CD4-positive, alpha-beta T cell treated with Interferon gamma for 1 hour (primary cell): ENCODE measurements at places on chromosomes 12 and 14.

DNA sequence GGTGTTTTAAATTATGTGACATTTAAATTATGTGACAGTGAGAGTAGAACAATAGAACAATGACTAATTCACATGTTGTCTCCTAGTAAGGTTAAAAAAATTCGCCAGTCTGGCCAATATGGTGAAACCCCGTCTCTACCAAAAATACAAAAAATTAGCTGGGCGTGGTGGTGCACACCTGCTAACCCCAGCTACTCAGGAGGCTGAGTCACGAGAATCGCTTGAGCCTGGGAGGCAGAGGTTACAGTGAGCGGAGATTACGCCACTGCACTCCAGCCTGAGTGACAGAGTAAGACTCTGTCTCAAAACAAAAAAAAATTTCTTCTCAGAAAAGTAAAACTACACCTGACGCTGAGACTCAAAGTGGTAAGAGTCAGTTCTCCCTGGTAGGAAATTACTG lies 2.7 kb downstream of the CS start:
- DNase-seq: no peak

- no peak for DNase-seq
These were observed 59.2 kb downstream of the TMEM30B start for GRCh38 chr14:61221906-61222305.

- DNase-seq: no peak
These were observed 11.0 kb upstream of the GSG1 start for GRCh38 chr12:13114251-13115052.

DNA sequence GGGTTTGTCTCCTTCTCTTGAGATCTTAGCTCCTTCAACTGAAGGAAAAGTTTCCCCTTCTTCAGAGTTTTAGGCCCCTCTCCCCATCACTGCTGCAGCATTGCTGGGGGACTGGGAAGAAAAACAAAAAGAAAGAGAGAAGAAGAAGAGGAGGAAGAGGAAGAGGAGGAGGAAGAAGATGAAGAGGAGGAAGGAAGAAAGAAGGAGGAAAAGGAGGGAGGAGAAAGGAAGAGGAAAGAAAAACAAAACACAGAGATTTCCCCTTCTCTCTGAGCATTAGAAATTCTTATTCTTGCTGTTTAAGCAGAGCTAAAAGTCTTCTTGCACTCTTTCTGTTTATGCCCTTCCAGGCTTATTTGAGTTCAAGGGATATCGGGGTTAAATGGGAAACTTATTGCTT lies 219.8 kb upstream of the AMIGO2 start:
- DNase-seq: no peak

DNA sequence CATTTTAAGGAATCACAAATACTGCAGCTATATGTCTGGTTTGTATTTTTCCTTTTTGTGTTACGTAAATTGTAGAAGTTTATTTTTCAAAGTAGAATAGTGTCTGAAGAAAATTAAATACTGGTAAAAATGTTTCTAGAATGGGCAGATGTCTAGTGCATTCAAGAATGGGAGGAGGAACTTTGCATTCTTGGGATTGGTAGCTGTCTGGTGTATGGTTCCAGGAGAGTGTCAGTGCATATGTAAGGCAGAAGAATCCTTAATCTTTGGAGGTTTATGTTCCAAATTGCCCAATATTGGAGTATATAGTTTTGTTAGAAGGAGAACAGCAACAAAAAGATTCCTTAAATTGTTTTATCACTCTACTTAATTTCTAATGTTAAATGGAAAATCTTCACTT lies 13.5 kb downstream of the PAPOLA start:
- DNase-seq: no peak

GRCh38 chr14:35963209-35963608 lies 137.1 kb downstream of the BRMS1L start:
- no peak for DNase-seq

GRCh38 chr14:58200480-58200841 lies 512 bp downstream of the ACTR10 start:
- no peak for DNase-seq

DNA sequence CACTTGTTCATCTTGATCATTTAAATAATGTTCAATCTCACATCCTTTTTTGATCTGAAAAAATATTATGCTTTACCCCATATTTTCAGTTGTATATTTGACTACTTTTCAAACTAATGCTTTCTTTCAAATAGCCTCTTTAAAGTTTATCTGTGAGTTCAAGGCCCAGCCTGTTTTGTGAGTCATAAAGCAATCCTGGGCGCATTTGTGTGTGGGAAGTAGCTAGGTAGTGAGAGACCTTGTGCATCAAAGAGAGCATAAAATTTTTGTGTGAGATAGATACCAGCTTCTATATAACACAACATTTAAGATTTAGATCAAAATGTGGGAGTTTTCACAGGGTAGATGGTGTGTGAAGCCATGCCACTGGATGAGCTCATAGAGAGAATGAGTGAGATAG lies 405.6 kb downstream of the NAV3 start:
- DNase-seq: no peak

DNA sequence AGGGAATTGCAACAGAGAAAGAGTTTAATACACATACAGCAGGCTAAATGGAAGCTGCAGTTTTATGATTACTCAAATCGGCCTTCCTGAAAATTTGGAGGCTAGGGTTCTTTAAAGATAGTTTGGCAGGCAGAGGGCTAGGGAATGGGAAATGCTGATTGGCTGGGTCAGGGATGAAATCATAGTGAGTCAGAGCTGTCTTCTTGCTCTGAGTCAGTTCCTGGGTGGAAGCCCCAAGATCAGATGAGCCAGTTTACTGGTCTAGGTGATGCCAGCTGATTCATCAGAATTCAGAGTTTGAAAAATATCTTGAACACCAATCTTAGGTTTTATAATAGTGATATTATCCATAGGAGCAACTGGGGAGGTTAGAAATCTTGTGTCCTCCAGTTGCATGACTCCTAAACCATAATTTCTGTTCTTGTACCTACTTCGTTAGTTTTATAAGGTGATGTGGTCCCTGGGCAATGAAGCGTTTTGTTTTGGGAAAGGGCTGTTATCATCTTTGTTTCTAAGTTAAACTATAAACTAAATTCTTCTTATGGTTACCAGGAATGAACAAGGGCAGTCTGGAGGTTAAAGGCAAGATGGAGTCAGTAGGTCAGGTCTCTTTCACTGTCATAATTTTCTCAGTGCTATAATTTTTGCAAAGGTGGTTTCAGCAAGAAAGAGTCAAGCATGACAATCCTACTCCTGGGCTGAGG lies 257.8 kb upstream of the CCDC196 start:
- DNase-seq: no peak
